ENCODE measurements at places on chromosomes 7 and 10. TPM values are rescaled to one million over a fixed set of nuclear protein-coding genes. Genes with fewer than 3 reads are reported as not detected.

CNNM1 gene
- total RNA-seq = 0.61 TPM

VSTM4 gene
- 0.13 TPM for total RNA-seq

ABCB1 gene
- 19.0 TPM for total RNA-seq

CTAGE8 gene
- total RNA-seq = 0.61 TPM

HOXA3 gene
- total RNA-seq = not detected

ELN gene
- total RNA-seq = not detected

OR13A1 gene
- not detected for total RNA-seq

UTF1 gene
- not detected for total RNA-seq

GPNMB gene
- 3.2 TPM for total RNA-seq

GPR37 gene
- total RNA-seq = not detected

SFR1 gene
- total RNA-seq = 12.4 TPM

ARMH3 gene
- 27.7 TPM for total RNA-seq

NCOA4 gene
- total RNA-seq = 114 TPM

Measured in activated T-helper 17 cell treated with anti-CD3 and anti-CD28 coated beads, Interleukin-2, amount 50 U/mL, for 72 hours (primary cell).